Colonic mucosa (tissue), 4 donors: ENCODE measurements at places on chromosomes 16 and 17.

GRCh38 chr17:80659651-80660050, 115.0 kb downstream of the RPTOR start:
- DNase-seq = no peak

DNA sequence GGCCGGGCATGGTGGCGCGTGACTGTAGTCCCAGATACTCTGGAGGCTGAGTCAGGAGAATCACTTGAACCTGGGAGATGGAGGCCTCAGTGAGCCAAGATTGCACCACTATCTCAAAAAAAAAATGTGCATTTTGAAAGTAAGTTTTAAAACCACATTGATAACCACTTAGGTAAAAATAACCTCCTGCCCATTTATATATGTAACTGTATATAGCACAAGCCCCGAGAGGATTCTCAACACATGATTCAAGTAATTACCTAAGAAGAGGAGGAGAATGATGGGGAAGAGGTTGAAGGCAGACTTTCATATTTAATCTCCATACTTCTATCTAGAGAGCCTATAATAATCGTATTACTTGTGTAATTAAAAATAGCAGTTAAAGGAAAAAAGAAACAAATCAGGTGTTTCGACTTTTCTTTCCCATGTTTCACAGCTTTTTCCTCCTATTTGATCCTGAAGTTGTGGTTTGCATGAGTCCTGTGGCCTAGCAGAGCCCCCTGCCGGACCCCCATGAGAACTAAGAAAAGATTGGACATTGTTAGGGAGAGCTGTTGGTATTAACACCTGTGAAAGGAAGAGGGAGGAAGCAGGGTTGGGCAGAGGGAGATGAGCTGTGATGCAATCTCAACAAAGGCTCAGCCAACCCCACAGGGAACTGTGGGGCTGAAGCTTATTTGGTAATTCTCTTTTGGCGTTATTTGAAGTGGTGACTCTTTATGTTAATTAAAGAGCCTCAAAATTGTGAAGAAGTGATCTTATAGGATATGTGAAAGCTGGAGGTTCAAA, 22.1 kb downstream of the PMFBP1 start:
- DNase-seq = no peak

DNA sequence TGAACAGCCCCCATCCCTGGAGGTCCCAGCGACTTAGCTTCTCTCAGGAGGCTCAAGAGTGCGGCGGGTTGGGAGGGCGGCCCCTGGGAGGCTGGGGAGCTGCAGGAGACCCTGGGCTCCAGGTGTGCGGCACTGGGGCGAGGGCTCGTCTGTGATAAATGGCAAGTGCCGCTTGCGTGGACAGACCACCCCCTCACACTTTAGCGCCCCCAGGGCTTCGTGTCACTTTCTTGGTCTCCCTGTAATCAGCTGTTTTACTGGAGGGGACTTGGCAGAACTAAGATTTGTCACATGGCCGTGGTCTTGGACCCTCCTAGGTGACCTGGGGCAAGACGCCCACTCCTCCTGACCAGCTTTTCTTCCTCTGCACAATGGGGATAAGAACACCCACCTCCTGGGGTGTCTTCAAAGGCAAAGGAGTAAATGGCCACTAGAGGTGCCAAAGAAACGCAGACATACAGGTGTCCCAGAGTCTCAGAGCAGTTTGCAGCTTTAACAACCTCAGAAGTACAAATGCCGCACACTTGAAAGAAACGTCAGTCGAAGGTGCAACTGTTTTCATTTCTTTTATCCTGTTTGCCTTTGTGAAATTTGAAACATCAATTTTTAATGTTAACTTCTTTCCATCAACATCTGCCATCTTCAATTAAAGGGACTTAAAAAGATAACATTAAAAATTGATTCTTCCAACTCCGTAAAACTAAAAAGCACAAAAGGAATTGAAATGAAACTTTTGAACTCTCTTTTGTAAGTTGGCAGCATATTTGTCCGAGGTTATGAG, 946 bp downstream of the OSGIN1 start:
- DNase-seq = peak; percentile 50

- no peak for DNase-seq
Measured at GRCh38 chr17:5364156-5364555, 55.3 kb downstream of the NUP88 start.

GRCh38 chr16:19291475-19291874, 5.9 kb downstream of the CLEC19A start:
- DNase-seq = no peak

DNA sequence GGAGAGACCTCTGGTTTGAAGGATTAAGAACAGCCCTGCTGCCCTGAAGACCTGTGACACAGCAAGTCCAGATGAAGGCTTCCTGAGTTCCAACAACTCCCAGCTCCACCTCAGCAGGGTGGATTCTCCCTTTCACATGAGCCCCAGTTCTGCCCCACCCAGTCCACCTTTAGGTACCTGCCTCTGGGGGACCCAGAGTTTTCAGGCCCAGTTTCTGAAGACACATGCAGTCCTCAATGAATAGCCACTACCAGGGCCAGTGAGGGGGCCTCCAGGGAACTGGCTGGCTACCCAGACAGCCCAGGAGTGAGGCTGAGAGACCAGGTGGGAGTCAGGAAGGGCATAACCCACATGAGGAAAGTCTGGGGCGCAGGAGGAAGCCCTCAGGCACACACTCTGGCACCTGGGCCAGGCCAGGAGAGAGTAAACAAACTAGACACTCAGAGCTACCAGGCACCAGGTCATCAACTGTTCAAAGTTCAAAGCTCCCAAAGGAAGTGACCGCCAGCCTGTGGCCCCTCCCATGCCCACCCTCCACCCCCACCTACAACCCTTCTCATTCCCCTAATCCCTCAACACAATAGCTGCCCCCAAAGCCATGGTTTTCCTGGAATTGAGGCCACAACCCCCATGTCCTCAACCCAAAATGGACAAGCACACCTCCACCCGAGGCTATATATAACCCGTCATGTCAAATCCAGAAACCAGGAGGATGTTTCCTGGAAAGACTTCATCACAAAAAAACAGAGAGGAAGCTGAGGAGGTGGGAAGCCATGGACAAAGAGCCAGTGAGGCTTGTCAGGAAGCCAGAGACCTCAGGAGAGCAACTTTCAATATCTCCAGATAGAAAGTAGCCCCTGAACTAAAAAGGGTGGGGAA, 2.1 kb downstream of the MYO18A start:
- peak; percentile 81 for DNase-seq

DNA sequence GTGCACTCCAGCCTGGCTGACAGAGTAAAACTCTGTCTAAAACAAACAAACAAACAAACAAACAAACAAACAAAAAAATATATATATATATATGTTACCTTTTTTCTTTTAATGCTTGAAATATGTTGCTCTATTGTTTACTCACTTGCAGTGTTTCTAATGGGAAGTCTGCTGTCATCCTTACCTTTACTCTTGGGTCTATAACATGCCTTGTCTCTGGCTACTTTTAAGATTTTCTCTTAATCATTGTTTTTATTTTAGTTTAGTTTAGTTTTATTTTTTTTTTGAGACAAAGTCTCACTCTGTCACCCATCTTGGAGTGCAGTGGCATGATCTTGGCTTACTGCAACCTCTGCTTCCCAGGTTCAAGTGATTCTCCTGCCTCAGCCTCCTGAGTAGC, 16.1 kb upstream of the TNRC6A start:
- DNase-seq = no peak
